Type B pancreatic cell (in vitro differentiated cells): ENCODE measurements at places on chromosomes 7 and 10.

GRCh38 chr10:21814866-21815265 is 188.7 kb downstream of the DNAJC1 start:
- DNase-seq = no peak

DNA sequence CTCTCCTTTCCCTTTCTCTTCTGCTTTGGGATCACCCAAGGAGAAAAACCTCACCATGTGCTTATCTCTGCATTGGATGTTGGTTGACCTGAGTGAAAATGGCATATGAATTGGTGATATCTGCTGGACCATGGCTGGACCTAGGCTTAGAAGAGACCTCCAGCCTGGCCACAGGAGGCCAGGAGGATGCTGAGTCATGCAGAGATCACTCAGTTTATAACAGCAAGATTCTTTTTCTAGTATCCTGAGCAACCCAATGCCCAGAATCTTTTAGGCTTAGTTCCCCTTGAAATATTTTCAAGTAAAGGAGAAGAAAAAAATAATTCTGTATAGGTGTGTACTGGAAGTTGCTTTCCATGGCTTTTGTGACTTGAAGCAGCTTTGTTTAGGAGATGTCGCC is 236.3 kb downstream of the KLF6 start:
- no peak for DNase-seq

DNA sequence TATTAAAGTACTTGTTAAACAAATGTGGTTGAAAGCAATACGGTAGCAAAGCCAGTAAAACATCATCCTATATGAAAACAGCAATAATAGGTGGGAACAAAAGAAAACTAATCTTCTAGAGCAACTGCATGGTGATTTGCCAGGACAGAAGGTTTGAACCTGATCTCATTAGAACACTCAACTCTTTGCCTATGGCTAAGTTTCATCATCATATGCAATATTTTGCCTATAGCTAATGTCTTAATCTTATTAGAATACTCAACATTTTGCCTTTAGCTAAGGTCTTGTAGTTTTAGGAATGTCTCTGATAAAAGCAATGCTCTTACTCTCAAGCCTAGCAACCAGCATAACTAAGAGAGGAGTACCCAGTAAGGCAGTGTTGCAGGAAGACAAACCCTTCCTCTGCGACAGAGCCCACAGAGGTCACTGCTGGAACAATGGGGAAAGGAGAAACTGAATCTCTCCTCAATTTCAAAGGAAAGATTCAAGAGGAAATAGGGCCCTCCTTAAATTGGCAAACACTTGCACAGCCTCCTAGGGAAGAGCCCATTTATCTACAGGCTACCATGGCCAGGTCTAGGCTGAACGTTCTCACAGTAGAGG is 38.3 kb downstream of the CADPS2 start:
- DNase-seq = no peak

GRCh38 chr7:157014635-157015555 is 4.4 kb upstream of the MNX1 start:
- no peak for DNase-seq

GRCh38 chr10:132382231-132382922 is 14.6 kb upstream of the PWWP2B start:
- no peak for DNase-seq

DNA sequence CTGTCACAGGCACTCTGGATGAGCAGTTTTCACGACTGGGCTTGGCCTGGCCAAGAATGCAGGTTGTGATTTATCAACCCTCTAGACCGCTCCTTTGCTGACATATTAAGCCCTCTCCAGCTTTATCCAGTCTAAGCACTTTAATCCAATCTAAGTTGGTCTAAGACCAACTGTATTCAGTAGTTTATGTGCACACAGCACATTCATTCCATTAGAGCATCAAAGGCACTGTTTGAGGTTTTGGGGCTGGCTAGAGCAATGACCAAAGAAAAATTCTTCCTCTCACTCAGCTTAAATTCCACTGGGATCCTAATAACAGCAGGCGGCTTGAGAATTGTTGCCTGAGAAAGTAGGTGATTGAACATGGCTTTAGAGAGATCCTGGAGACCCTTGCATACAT is 176.0 kb upstream of the INSYN2A start:
- no peak for DNase-seq

- DNase-seq = no peak
These were observed 28.0 kb downstream of the VPS26A start for GRCh38 chr10:69151984-69152383.

DNA sequence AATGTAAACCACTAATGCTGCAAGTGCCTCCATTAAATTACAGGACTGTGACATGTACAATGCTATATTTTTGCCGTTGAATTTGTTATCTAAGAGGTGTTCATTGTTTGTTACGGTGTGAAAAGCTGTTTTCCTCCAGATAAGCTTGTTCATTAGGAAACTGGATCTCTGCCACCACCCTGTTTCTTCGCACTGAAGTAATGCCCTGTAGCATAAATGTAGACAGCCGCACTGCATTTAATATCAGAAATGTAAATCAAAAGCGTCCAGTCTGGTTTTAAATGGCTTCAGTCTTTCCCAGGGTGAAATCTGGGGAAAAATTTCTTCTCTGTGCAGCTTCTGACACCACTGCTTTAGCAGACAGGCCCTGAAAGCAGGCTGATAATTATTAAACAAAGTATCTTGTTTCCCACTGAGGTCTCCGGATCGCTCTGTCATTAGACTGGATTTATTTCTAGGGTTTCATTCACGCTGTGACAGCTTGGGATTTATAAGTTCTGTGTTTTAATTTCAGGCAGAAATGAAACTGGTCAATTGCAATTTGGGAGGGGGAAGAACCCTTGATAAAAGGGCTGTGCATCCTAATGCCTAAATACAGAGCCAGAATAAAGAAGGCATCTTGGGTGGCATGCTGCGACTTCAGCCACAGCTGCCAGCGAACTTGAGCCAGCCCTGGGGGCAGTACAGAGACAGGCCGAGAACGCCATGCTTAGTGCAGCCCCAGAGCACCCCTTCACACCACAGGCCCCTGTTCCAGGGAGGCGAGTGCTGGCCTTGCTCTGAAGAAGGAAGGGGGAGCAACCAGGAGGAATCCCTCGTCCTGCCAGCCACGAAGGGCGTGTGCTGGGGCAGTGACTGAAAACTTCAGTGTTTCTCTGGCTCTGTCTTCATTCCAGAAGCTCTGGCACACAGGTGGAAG is 547.7 kb upstream of the GALNT17 start:
- DNase-seq = no peak

- no peak for DNase-seq
These were observed 33.0 kb downstream of the MAGI2 start for GRCh38 chr7:79420464-79420863.

DNA sequence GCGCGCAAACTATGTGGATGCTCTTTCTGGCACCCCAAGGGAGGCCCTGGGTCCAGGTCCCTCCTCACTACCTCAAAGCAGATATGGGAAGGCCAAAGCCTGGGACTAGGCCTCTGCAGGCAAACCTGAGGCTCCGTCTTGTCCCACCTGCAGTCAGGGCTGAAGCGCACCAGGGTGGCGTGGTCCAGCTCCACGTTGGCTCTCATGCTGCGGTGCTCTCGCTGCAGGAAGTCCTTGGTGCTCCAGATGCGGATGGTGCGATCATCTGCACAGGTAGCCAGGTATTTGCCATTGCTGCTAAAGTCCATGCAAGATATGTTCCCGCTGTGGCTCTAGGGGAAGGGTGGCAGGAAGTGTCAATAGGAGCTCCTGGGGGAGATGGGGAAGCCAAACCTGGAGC is 4.6 kb downstream of the TBL2 start:
- DNase-seq = no peak

GRCh38 chr10:21661935-21662334 is 127.9 kb downstream of the MLLT10 start:
- DNase-seq = no peak

GRCh38 chr7:17005271-17005670 is 123.5 kb upstream of the AGR3 start:
- no peak for DNase-seq

GRCh38 chr10:23525406-23525805 is 86.5 kb downstream of the OTUD1 start:
- DNase-seq = no peak

GRCh38 chr10:78947226-78947625 is 121.5 kb upstream of the ZMIZ1 start:
- no peak for DNase-seq

GRCh38 chr7:6520163-6520981 is 30.9 kb downstream of the GRID2IP start:
- DNase-seq = no peak

- no peak for DNase-seq
These were observed 157.3 kb upstream of the PPP2R2D start for GRCh38 chr10:131743190-131744151.

- DNase-seq = no peak
These were observed 510.6 kb upstream of the CNTNAP2 start for GRCh38 chr7:145605963-145606362.

- DNase-seq = no peak
These were observed 15.8 kb upstream of the C10orf90 start for GRCh38 chr10:126686268-126686667.

DNA sequence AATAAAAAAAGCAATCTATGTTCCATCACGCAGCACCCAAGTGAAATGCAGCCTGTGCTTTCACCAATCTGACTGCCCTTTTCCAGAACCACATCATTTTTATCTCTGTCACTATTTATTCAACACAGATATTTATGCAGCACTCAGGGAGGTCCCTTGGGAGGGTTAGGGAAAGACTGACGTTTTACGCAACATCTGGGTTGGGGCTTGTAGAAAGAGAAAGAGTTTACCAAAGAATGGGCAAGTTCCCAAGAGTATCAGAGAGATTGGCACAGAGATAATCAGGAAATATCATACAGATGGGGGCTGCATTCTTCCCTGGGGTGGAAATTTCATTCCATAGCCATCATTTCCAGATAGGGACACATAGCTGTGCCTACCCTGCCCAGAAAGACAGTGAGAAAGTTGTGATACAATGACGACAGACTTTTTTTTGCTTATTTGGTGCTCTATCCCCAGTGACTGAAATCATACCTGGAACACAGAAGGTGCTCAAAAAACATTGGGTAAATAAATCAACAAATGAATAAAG is 474.2 kb downstream of the CALN1 start:
- no peak for DNase-seq

DNA sequence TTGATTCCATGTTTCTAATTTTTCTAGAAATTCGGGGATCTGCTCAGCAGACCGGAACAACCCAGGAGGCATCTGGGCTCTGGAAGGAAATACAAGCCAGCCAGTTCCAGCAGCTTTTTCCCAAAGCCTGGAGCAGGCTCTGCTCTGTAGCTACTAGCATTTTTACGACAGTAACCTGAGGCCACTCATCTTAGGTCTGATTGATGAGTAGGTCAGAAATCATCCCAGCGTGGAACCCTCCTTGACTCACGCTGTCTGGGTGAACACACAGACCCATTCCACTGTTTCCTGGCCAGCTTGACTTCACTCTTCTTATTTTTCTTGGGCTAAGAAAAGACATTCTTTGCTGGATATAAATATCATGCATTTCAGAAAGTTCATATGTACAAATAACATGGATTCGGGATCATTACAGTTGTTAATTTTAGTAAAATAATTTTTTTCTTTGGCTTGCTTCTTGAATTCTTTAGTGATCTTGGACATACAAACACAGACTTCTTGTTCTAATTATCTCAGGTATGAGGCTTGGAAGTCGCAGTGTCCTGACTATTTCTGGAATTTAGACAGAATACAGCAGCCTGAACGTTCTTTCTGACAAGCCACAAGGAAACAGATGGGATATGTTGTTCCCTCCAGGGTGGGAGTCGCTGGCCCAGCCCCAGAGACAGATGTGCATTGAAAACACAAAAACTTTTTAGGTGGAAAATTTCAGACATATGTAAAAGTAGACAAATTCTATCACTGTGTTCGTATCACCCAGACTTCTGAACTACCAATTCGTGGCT is 54.6 kb upstream of the PITRM1 start:
- no peak for DNase-seq

DNA sequence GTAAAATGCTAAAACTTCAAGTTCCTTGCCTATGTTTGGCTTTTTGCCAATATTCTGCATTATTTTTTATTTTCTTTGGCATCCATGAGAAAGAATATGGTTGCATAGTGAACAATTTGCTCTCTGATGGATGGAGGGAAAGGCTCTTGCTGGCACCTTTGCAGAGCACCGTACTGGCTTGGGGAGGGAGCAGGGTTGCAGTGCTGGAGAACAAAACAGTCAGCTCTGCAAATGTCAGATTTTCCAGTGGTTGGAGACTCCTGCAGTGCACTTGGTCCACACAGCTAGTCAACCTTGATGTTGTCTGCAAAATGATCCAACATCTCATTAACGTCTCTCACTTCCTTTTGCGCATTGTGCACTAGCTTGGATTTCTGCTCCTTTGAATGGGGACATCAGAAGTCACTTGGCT is 100.8 kb downstream of the ANLN start:
- DNase-seq = no peak

DNA sequence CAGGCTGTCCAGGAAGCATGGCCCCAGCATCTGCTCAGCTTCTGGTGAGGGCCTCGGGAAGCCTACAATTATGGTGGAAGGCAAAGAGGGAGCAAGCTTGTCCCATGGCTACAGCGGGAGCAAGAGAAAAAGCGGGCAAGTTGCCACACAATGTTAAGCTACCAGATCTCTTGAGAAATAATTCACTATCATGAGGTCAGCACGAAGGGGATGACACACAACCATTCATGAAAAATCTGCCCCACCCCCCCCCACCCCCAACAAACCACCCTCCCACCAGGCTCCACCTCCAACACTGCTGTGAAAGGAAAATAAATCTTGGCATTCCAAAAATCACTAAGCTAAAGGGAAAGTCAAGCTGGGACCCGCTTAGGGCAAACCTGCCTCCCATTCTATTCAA is 545.8 kb upstream of the NRP1 start:
- no peak for DNase-seq

- DNase-seq = no peak
These were observed 89.0 kb upstream of the KIAA1217 start for GRCh38 chr10:24119896-24120295.

- peak; percentile 89 for DNase-seq
These were observed 6.4 kb downstream of the MAFK start for GRCh38 chr7:1536743-1537534.

DNA sequence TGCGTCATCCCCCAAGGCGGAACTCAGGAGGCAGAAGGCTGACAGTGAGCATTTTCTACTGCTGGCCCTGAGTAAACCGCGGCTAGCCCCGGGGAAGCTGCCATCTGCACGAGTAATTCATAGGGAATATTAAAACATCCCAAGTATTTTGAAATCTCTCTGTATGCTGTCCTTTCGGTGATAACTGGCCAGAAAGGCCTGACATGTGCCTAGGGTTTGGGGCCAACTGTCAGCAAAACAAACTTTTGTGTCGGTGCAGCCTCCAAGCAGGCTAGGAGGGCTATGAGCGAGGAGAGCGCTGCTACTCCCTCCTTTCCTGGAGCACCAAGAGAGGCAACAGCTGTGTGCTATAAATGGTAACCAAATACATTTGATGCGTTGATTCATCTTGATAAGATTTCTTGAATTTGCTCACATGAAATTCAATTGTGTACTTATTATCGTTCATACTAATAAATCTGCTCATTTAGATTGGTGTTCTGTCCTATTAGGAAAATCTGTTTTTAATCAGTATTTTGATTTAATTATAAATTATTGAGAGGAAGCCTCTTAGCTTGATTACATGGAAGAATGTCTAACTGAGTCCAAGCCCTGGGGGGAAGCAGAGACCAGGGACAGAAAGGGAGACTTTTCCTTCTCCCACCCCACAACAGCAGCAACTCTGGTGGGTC is 124.4 kb upstream of the NPS start:
- DNase-seq = no peak

GRCh38 chr7:6565655-6566054 is 11.6 kb upstream of the ZDHHC4 start:
- no peak for DNase-seq

- no peak for DNase-seq
These were observed 137.2 kb downstream of the PHTF2 start for GRCh38 chr7:77935652-77936348.

GRCh38 chr10:80878330-80878729 is 340.6 kb downstream of the SH2D4B start:
- DNase-seq = no peak

GRCh38 chr10:3002304-3002703 is 65.0 kb upstream of the PFKP start:
- DNase-seq = no peak
